ENCODE measurements at places on chromosomes 1 and 21. TPM values are rescaled to one million over a fixed set of nuclear protein-coding genes. Genes with fewer than 3 reads are reported as not detected.

GRCh38 chr1:201142849-201143725 lies 11.2 kb downstream of the TMEM9 start:
- H3K4me3 ChIP-seq: no peak overlapping the region
- H3K27ac ChIP-seq: no peak overlapping the region
- no peak for DNase-seq
- no peaks in the 10 kb centered on the region for H3K4me1 ChIP-seq
- H3K27me3 ChIP-seq: no peaks in the 10 kb centered on the region
- H3K36me3 ChIP-seq: peaks cover 41% of the 10 kb centered on the region

DNA sequence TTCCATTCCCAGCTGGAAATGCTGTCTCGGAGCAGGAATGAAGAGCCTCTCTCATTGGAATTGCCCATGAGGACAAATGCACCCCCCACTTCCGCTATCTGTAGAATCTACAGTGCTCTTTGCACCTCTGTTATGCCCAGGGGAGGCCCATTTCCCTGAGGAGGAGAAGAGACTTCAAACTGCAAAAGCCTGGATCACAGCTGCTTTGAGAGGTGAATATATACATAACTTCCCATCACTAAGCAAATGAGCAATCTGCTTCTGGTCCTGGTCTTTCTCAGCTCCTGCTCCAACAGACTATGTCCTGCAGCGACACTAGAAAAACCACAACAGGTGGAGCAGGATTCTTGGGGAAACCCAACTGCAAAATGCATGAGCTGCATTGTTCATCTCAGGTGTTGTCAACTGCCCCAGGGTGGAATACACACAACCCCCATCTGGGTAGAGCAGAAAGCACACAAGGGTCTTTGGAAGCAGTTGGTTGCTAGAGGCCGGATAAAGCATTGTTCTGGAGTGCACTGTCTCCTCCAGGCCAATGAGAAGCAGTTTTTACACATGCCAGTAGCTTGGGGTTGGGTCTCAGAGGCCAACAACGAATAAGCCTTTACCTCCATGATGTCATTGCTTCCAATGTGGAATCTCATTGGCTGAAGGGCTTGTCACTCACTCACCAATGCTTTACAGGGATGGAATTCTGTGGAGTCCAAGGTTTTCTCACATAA lies 67.7 kb upstream of the RAB4A start:
- no peaks in the 10 kb centered on the region for H3K27me3 ChIP-seq
- no peak overlapping the region for H3K27ac ChIP-seq
- peak; percentile 57 for DNase-seq
- no peak overlapping the region for H3K4me3 ChIP-seq

DNA sequence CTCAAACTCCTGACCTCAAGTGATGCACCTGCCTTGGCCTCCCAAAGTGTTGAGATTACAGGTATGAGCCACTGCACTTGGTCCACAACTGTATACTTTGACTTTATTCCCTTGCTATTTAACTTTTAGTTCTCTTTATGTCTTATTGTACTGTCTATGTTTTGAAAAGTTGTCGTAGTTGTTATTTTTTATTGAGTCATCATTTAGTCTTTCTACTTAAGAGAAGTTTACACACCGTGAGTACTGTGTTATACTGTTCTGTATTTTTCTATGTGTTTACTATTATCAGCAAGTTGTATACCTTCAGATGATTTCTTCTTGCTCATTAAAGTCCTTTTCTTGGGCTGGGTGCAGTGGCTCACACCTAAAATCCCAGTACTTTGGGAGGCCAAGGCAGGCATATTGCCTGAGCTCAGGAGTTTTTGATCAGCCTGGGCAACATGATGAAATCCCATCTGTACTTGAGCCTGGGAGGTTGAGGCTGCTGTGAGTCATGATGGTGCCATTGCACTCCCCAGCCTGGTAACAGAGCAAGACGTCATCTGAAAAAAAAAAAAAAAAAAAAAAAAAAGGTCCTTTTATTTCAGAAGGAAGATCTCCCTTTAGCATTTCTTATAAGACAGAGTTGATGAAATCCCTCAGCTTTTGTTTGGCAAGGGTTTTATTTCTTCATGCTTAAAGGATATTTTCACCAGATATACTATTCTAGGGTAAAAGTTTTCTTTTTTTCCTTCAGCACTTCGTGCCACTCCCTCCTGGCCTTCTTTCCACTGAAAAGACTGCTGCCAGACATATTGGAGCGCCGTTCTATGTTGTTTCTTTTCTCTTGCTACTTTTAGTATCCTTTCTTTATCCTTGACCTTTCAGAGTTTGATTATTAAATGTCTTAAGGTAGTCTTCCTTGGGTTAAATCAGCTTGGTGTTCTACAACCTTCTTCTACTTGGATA lies 47.6 kb downstream of the TNFSF18 start:
- no peaks in the 10 kb centered on the region for H3K4me1 ChIP-seq
- no peak overlapping the region for H3K4me3 ChIP-seq
- no peaks in the 10 kb centered on the region for H3K27me3 ChIP-seq
- H3K27ac ChIP-seq: no peak overlapping the region

DNA sequence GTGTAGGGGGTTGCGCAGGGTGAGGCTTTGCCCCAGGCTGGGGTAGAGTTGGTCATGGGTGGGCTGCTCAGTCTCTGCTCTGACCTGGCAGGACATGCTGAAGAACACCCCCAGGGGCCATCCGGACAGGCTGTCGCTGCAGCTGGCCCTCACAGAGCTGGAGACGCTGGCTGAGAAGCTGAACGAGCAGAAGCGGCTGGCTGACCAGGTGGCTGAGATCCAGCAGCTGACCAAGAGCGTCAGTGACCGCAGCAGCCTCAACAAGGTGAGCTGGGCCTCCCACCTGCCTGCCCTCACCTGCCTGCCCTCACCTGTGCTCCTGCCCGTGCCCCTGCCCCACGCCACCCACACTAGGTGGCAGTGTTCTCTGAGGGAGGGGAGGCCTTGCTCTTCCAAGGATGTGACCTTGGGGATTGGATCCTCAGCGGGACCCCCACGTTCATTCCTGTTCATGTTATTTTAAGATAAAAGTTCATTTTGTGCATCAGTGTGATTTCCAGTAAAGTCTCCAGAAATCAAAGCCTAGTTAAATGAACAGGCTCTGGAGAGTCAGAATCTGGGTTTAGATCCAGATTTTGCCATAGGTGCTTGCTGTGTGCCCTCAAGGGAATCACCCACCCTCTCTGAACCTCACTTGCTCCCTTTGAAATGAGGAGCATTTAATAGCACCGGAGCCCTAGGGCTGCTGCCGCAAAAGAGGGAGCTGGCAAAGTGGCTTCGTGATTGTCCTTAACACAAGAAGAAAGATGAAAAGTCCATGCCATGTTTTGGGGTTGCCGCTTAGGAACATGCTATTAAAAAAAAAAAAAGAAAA lies 87.9 kb downstream of the ARHGEF10L start:
- peaks cover 17% of the 10 kb centered on the region for H3K4me1 ChIP-seq
- H3K36me3 ChIP-seq: no peaks in the 10 kb centered on the region
- no peak overlapping the region for H3K27ac ChIP-seq
- no peak for DNase-seq
- no peaks in the 10 kb centered on the region for H3K27me3 ChIP-seq

DNA sequence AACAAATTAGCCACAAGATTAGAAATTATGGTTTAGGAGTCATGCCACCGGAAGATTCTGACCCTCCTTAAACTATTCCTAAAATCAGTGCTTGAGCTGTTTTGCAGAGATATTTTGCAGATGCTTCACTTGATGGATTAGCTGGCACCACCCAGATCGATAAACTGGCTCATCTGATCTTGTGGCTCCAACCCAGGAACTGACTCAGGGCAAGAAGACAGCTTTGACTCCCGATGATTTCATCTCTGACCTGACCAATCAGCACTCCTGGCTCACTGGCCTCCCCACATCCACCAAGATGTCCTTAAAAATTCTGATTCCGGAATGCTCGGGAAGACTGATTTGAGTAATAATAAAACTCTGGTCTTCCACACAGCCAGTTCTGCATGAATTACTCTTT lies 221.6 kb downstream of the RHOU start:
- H3K4me3 ChIP-seq: no peak overlapping the region
- no peaks in the 10 kb centered on the region for H3K27me3 ChIP-seq
- H3K4me1 ChIP-seq: no peaks in the 10 kb centered on the region

DNA sequence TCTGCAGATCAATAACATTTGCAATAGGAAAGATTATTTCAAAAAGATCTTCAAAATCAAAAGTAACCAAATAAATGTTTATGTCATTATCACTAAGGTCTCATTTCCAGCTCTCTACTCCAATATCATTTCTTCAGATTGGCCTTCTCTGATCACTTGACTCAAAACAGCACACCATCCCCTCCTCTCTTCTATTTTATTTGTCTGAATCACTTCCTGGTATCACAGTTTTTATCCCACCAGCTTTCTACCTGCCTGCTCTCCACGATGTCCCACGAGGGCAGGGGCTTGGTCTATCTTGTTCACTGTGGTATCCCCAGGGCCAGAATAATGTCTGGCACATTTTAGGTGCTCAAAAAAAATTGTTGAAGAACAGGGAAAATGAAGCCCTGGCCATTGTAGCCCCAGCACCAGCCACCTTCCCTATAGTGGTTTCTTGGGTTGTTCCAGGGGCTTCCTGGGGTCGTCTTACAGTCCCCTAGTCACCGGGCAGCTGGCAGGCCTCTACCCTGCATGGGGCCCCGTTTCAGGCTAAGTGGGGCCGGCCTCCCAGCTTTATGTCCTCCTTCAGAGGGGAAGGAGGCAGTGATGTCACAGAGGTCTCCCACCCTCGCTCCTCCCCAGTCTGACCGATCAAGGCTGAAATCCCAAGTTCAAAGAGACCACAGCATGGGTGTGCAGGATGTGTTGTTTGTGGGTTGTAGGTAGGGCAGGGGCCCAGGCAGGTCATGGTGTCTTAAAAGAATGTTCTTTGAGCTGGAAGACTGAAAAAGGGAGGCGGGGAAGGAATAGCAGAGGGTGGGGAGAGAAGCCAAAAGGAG lies 3.5 kb upstream of the PADI1 start:
- no peak for DNase-seq
- no peak overlapping the region for H3K27ac ChIP-seq
- H3K27me3 ChIP-seq: no peaks in the 10 kb centered on the region
- peaks cover 6% of the 10 kb centered on the region for H3K4me1 ChIP-seq
- no peak overlapping the region for H3K4me3 ChIP-seq

GRCh38 chr1:218200979-218201378 lies 84.1 kb upstream of the RRP15 start:
- no peaks in the 10 kb centered on the region for H3K4me1 ChIP-seq
- DNase-seq: no peak
- no peaks in the 10 kb centered on the region for H3K27me3 ChIP-seq
- no peaks in the 10 kb centered on the region for H3K36me3 ChIP-seq

The CLCA2 gene
- total RNA-seq: not detected

The RGS21 gene
- not detected for total RNA-seq

The KDF1 gene
- 23.0 TPM for total RNA-seq

The GPR25 gene
- total RNA-seq: not detected

The S100A2 gene
- 24.8 TPM for total RNA-seq

The S100A14 gene
- total RNA-seq: 252 TPM

The SYCP1 gene
- not detected for total RNA-seq

All from HCT116 (cell line).